Activated naive CD4-positive, alpha-beta T cell (primary cell): ENCODE measurements at places on chromosomes 2 and 18.

- no peak for DNase-seq
Observed at GRCh38 chr2:152411154-152411553, 76.2 kb downstream of the FMNL2 start.

DNA sequence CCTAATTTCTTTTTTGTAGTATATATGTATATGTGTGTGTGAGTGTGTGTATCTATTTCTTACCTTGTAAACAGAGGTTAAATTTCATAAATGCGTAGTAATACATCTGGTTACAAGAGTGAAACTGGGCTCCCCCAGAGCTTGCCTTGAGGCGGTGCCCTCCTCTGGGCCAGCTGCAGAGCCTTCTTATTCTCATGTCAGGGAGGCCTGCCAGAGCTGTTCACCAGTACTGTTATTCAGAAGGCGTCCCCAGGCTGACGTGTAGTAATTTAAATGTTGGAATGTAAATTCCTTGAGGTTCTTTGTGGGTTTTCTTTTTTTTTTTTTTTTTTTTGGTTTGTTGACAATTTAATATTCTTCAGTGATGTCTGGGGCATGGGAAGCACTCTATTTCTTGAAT lies 11.2 kb downstream of the COPS8 start:
- no peak for DNase-seq

GRCh38 chr2:118835746-118836410 lies 11.6 kb downstream of the EN1 start:
- no peak for DNase-seq

- no peak for DNase-seq
Observed at GRCh38 chr2:33126552-33126951, 179.8 kb downstream of the LTBP1 start.

- DNase-seq = no peak
Observed at GRCh38 chr18:40407909-40408308, 1547.1 kb upstream of the PIK3C3 start.

DNA sequence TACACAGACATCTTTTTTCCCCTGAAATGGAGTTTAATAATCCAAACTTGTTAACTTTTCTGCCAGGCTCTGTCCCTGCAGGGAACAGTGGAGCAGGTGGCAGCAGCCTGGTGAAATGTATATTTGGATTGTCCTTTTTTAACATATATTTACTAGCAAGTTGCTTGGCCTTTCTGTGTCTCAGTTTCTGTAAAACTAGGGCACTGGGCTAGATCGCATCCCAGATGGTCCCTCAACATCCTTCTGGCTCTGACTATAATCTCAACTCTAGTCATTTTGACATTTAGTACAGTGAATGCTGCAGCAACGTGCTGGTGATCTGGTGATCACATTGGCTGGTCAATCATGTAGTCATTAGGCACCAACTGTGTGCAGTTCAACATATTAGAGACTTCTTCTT lies 80.4 kb downstream of the LBH start:
- DNase-seq = no peak

GRCh38 chr18:13474336-13474735 lies 252.0 kb downstream of the FAM210A start:
- DNase-seq = no peak

DNA sequence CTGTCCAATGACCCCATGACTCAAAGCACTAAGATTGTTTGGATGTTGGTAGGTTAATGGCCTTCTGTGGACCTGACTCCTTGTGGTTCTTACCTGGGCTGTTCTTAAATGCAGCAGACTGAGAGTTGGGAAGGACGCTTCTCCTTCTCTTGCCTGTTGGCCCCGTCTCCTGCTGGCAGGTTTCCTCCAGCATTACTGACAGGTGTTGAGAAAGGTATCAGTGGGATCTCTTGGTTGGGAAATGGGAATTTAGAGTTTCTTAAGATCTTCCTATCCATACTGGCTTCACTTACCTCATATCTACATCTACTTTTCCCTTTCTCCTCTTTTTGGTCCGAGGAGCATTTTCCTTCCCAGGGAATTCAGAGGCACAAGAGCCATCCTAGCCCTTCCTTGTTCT lies 57.9 kb downstream of the TET3 start:
- no peak for DNase-seq

GRCh38 chr18:46542545-46542944 lies 114.5 kb downstream of the LOXHD1 start:
- DNase-seq = no peak

DNA sequence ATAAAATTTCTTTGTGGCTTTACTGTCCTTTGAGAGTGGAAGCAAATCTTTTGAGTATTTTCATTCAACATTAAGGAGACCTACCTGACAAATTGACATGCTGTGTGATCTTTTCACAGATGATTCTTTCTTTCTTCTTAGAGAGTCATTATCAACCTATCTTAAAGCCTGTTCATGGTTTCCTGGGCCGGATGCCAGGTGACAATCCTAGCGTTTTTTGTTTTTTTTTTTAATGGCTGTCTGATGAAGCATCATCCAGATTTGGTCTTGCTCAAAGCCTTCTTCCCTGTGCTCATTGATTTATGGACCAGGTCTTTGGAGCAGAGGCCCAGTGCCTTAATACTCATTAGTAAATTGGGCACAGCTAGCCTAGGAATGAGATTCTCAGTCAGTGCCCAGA lies 9.8 kb upstream of the MGAT5 start:
- no peak for DNase-seq

GRCh38 chr2:173021939-173022371 lies 53.7 kb upstream of the MAP3K20 start:
- DNase-seq = no peak

- no peak for DNase-seq
Observed at GRCh38 chr2:230942920-230943896, 18.2 kb upstream of the GPR55 start.

GRCh38 chr2:9990736-9991135 lies 39.2 kb downstream of the GRHL1 start:
- DNase-seq = no peak

DNA sequence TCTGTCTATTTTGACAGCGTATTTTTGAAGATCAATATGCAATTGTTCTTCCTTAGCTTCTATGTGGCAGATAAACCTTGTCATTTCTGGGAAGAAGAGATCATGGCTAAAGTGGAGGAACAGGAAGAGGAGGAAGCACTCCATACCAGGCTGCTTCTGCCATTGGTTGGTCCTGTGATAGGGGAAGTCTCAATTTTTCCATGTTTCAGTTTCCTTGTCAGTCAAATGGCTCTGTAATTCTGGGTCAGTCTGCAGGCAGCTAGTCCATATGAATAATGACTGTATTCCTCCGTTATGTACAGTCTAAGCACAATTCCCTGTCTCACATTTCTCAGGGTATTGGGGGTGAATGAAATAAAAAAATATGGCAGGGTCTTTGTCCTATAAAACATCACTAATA lies 277.6 kb upstream of the CXCR4 start:
- DNase-seq = no peak

DNA sequence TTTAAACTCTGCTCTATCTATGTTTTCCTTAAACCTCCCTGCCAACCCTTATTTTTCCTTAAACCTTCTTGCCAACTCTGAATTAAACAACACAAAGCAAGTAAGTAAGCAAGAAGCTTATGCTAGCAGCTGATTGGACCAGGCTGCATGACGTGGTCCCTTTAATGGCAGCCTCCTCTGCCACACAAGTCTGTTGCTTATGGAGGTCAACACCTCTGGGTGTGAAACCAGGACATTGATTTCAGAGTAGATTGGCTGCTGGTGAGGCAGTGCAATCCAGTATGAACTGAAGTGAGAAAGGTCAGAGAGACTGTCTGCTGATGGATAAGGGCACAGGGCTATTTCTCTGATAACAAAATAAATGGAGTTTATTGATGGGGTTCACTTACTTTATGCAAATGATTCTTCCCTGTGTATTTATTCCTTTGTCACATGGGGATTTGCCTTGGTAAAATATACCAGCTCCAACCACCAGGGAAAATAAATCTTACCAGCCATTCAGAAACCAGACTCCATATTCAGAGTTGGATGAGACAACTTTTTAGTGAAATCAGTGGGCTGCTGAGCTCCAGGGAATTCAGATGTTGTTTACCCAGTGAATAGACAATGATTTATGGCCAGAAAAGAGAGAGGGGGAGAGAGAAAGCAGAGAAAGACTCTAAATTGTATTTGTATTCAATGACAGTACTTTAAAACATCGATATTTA lies 112.2 kb upstream of the NCKAP5 start:
- DNase-seq = no peak

GRCh38 chr18:37564711-37565100 lies 892 bp downstream of the CELF4 start:
- DNase-seq = no peak

DNA sequence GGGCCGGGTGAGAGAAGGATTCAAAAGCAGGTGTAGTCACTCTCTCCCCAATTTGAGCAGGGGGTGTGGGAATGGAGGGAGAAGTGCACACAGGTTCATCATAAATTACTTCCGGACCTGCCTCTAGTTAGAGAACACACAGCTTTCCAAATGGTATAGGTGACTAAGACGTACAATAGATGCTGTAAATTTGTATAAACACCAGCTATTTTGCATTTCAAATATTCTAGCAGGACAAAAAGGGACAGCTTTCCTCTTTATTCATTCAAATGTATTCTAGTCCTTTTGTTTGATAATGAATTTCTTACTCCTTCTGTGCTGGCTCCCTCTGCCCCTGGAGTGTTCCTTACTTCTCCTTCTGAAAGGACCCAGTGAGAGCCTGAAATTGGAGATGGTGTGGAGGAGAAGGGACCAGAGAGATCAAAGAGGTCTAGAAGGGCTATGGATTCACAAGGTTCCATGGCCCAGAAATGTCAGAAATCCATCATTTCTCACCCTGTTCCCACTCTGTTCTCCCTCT lies 53.2 kb upstream of the SH3BP4 start:
- no peak for DNase-seq

- no peak for DNase-seq
Observed at GRCh38 chr2:134540990-134541389, 177.8 kb downstream of the TMEM163 start.

GRCh38 chr18:25563346-25563745 lies 211.4 kb upstream of the ZNF521 start:
- DNase-seq = no peak

- DNase-seq = no peak
Observed at GRCh38 chr2:201964631-201965206, 68.9 kb upstream of the FZD7 start.

- no peak for DNase-seq
Observed at GRCh38 chr2:117232305-117232704, 582.2 kb upstream of the DDX18 start.

- DNase-seq = no peak
Observed at GRCh38 chr2:60867848-60868247, 13.5 kb upstream of the REL start.

DNA sequence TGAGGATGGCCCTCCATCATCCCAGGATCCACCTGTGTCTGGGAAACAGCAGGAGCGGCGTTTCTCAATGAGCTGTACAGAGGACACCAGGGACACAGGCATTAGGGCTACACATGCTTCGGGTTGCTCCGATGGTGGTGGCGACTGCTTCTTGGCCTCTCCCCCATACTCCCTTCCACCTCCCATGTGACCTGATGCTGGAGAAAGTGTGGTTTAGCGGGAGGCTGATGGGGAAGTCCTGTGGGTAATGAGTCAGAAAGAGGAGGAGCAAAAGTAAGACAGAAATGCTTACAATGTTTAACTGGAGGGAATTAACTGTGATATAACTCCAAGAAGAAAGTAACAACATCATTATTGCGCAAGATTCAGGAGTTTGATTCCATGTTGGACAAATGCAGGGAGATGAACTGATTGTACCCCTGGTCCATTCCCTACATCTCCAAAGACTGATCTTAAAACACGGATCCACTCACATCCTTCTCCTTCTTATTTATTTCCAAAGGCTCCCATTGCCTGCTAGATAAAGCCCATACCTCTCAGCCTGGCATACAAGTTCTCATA lies 186.6 kb downstream of the NRP2 start:
- DNase-seq = no peak

DNA sequence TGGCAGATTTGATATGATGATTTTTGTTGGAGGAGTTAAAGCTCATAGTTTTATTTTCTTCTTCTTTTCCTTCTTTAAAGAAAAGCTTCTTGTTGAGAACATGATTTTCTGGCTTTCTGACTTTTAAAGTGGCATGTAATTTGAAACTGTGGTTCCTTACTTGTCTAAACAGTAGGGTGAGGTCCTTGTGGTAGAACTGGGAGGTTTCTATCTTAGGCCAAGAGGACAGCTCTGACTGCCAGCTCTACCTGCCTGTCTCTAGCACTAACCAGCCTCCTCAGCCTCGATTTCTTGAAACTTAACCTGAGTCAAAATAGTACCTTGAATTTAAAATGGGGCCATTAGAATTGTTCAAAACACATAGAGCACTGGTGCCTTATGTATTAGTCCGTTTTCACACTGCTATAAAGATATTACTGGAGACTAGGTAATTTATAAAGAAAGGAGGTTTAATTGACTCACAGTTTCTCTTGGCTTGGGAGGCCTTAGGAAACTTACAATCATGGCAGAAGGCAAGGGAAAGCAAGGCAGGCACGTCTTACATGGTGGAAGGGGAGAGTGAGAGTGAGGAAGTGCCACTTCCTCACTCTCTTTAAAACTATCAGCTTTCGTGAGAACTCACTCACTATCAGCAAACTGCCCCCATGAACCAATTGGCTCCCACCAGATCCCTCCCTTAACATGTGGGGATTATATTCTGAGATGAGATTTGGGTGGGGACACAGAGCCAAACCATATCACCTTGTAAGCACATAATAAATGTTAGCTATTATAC lies 119.0 kb downstream of the CERS6 start:
- DNase-seq = no peak

- DNase-seq = no peak
Observed at GRCh38 chr2:229090225-229090624, 180.9 kb downstream of the PID1 start.

DNA sequence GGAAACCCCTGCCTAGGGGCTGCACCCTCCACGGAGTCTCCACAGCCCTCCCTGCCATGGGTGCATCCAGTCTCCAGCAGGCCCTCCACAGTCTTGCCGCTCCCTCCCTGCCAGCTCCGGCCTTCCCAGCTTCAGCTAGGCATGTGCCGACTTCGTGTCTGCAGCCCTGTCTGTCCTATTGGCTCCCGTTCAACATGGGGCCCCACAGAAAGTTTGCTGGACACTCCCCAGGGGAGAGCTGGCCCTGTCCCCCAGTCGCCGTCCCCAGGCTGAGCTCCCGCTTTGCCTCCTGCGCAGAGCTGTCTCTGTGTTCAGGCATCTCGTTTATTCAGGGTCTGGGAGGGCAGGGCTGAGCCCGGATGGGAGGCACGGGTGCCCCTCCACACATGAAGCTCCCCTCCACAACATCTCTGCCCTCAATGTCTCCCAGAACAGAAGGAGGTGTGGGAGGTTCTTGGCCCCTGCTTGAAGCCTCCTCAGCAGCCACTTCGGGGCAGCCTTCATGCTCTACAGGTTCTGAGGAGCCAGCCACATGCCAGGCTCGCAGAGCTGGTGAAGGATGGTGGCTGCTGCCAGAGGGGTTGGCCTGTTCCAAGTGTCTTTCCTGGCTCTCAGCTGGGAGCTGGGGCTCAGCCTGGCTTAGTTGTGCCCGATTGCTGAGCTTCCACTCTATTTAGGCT lies 120.1 kb upstream of the PXDN start:
- no peak for DNase-seq

- DNase-seq = no peak
Observed at GRCh38 chr18:3402982-3403451, 47.0 kb upstream of the TGIF1 start.

DNA sequence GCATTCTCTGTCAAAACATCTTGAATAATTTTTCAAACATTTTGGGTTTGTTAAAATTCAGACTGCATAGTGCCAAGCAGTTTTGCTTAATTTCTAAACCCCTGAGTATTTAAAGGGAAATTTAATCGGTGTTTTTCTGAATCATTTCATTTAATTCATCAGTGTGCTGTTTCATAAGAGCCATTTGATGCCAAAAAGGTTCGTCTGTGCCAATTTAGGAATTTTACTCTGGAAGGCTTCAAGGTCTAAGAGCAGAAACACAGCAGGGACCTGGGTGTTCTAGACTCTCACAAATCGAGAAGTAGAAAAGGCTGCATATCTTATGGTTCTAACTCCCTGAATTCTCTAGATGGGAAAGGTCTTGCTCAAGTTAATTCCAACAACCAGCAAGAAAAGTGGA lies 311.9 kb upstream of the NT5C1B start:
- DNase-seq = no peak
